ENCODE measurements at places on chromosomes 5 and 9.

GRCh38 chr9:127539259-127539981, 72.7 kb upstream of the STXBP1 start:
- DNase-seq, result no peak

GRCh38 chr5:122120957-122121356, 8.4 kb upstream of the ZNF474 start:
- no peak for DNase-seq

- no peak for DNase-seq
Observed at GRCh38 chr9:133825555-133826218, 87.5 kb upstream of the SARDH start.

- no peak for DNase-seq
Observed at GRCh38 chr9:137278721-137279711, 1.5 kb downstream of the TOR4A start.

GRCh38 chr5:56961746-56962145, 9.8 kb upstream of the MIER3 start:
- peak; percentile 58 for DNase-seq

DNA sequence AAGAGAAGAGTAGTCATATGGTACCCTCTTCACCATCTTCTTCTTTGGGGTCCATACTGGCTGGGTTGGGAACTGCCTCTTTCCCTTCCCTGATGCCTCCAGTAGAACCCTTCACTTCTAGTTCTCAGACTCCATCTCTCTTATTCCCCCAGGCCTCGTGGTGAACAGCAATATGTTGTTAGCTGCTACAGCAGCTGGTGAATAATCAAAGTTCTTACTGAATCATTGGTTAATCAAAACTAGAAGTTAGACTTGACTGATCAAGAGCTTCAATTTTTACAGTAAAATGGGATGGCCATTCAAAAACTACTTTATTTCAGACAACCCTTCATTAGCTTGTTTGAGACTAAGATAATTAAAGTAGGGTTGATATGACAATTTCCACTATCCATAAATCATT, 190.9 kb upstream of the GNA14 start:
- no peak for DNase-seq

GRCh38 chr9:118976160-118976559, 393.1 kb downstream of the BRINP1 start:
- DNase-seq, result no peak

DNA sequence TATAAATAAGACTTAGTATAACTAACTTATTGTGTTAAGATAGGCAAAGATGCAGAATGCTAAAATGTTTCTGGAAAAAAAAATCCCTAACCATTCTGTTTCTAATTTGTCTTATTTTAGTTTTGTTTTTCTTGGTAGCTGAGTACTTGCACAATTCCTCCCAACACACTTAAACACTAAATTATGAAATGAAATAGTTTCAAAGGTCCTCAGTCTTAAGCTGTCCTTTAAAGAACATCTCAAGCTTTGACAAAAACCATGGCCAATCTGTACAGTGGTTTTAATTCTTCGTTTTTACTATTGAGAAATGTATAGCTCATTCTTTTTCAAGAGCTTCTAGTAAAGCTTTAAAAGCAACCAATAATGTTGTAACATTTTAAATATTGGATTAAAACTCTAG, 171.5 kb downstream of the EDIL3 start:
- DNase-seq, result no peak

DNA sequence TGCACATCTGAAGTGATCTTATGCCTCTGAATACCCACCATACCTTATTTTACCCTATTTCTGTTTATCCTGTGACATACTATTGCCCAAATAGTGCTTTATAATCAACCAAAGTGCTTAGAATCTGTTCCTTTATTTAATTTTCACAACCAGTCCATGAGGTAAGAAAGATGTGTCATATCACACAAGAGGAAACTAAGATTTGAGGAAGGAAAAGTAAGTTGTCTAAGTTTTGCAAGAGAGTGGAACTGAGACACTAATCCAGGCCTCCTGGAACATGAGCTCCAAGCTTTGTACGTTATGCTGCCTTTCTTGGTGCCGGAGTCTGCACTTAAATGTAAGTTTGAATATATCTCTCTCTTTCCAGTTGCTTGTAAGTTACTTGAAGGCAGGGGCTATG, 17.2 kb downstream of the KDM3B start:
- no peak for DNase-seq

- no peak for DNase-seq
Observed at GRCh38 chr9:73805111-73805510, 653.4 kb downstream of the ANXA1 start.

DNA sequence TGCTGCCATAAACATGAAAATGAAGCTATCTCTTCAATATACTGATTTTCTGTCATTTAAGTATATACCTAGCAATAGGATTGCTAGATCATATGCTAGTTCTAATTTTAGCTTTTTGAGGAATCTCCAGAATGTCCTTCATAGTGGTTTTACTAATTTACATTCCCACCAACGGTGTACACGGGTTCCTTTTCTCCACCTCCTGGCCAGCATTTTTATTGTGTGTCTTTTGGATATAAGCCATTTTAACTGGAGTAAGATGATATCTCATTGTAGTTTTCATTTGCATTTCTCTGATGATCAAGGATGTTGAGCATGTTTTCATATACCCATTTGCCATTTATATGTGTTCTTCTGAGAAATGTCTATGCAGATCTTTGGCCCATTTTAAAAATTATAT, 446.5 kb downstream of the GABRG2 start:
- no peak for DNase-seq

DNA sequence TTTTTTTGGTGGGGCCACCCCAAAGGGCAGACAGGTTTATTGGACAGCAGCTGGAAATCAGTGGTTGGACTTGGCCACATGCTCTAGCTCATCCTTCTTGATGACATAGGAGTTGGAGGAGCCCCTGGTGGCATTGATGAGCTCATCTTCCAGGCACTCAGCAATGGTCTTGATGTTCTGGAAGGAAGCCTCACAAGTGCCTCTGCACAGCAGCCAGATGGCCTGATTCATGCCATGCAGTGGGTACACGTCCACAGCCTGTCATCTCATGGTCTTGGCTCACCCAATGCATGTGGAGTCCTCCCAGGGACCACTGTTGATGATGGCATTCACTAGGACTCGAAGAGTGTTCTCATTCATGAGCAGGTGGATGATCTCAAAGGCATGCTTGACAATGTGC, 11.3 kb upstream of the RCL1 start:
- no peak for DNase-seq

DNA sequence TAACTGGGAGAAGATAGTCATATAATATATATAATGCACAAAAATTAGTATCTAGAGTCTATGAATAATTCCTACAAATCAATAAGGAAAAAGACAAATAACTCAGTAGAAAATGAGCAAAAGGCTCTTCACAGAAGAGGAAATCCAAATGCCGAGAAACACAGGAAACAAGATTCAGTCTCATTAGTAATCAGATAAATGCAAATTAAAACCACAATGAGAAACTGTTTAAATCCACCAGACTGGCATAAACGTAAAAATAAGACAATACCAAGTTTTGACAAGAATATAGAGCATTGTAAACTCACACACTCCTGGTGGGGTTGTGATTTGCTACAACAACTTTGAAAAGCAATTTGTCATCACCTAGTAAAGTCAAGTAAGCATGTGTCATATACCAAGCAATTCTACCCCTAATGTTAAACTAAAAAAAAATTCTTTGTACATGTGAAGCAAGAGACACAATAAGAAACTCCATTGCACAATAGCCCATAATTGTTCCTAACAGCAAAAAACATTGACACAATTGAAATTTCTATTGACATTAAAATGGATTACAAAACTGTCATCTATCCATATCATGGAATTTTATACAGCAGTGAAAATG, 21.0 kb upstream of the UBLCP1 start:
- no peak for DNase-seq

GRCh38 chr5:77167695-77168121, 42.8 kb upstream of the PDE8B start:
- DNase-seq, result no peak

- no peak for DNase-seq
Observed at GRCh38 chr5:155728146-155728856, 598.7 kb upstream of the SGCD start.

- no peak for DNase-seq
Observed at GRCh38 chr5:142902186-142902965, 132.2 kb downstream of the ARHGAP26 start.

- DNase-seq, result no peak
Observed at GRCh38 chr9:84597131-84597530, 72.4 kb upstream of the NTRK2 start.

GRCh38 chr5:113917997-113918396, 404.5 kb downstream of the YTHDC2 start:
- no peak for DNase-seq

DNA sequence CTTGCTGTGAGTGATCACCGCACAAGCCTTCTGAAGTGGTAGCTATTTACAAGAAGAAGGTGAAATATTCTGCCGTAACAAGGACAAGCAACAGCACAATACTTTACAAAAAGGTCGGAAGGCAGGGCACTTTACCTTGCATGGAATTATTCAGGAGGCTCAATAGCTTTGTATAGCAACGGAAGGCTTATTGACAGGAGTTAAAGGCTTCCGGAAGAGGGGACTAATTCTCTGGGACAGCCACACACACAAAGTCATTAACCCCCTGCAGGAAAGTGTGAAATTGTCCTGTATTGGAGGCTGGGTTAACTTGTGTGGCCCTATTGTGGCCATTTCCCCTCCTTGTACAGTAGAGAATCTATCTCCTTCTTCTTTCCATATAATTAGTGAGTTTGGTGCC, 199.3 kb upstream of the SEMA6A start:
- no peak for DNase-seq

DNA sequence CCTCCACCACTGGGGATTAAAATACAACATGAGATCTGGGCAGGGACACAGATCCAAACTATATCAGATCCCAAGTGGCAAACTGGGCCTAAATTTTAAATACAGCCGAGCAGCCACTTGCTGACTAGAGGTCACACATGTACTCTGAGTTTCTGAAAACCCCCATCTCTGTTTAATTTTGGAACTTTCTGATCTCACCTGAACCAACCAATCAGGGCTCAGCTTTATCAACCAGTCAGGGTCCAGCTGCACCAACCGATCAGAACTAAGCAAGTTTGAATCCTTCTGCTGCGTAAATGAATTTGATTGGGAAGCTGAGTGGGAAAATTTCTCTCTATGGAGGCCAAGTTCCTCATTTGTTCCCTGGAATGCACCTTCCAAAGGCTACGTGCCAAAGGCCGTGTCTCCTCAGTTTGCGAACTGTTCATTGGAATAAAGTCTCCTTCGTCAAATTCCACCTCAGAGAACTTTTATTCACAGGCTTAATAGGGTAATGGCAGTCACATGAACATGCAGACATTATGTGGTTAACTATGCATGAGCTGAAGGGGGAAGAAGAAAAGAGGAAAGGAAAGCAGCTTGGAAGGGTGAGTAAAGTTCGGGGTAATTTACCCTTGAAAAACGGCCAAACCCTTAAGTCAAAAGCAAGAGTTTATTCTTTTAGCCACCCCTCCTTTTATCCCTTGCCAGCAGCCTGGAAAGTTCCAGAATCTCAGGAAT, 3.7 kb downstream of the CD180 start:
- DNase-seq, result no peak

GRCh38 chr5:83337453-83338035, 134.0 kb upstream of the VCAN start:
- DNase-seq, result no peak

DNA sequence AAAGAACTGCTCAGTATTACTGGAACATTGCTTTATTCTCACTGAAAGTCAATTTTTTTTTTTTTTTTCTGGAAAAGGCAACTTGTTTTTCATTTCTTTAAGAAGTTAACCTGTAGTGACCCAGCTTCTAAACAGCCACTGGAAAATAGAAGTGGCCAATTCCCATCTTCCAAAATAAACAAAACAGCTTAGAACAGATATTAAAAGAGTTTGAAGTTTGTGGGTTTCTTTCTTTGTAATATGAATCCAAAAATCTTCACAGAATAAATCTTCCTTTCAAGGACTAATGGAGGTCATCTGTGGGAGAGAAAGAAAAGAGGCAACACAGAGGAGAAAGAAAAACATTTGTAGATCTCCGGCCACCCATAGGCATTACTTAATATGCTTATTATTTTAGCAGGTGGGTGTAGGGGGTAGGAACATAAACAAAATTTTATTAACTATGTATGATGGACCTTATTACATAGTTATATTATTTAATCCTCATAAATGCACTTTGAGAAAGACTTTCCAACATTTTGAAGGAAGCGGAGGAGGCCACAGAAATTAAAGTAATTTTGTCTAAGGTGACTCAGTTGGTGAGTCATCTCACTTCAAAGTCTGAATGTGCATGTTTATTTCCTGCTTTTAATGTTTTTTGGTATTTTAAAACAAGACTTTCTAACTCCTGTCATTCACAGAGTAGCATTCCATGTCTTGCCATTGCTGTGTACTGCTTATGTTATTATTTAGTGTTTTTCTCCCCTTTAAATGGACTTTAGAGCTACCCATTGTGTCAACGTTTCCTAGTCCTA, 1791.8 kb upstream of the WWC1 start:
- no peak for DNase-seq

- DNase-seq, result no peak
Observed at GRCh38 chr9:33946779-33947535, 101.7 kb downstream of the UBAP2 start.

- DNase-seq, result no peak
Observed at GRCh38 chr5:53508125-53508524, 27.7 kb downstream of the FST start.

- no peak for DNase-seq
Observed at GRCh38 chr9:134554373-134555093, 87.1 kb upstream of the COL5A1 start.

GRCh38 chr5:61967681-61968080, 338.3 kb upstream of the KIF2A start:
- DNase-seq, result no peak

- no peak for DNase-seq
Observed at GRCh38 chr5:57137401-57137800, 36.5 kb upstream of the GPBP1 start.

GRCh38 chr5:112604732-112605630, 132.7 kb upstream of the APC start:
- no peak for DNase-seq

- no peak for DNase-seq
Observed at GRCh38 chr9:86764221-86764624, 183.1 kb downstream of the GAS1 start.

- DNase-seq, result no peak
Observed at GRCh38 chr9:98468567-98469239, 213.3 kb upstream of the TBC1D2 start.
